ENCODE measurements at places on chromosomes 11 and 22.

DNA sequence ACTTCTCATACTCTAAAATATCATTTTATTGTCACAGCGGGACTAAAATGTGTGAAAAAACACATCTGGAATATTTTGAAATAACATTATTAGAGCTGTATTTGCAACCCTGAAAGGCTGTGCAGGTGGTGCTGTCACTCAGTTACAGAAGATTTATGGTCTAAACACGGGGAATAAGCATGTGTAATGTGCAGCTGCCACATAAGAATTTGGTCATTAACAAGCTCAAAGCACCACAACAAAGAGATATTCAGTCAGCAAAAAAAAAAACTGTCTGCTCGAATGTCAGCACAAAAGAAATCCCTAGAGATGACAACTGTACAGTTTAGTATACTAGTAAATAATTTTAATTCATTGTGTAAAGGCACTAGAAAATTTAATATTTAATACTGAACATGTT lies 31.3 kb downstream of the TMEM123 start:
- DNase-seq, result no peak

GRCh38 chr11:1317432-1317831 lies 8.0 kb upstream of the TOLLIP start:
- DNase-seq, result no peak

DNA sequence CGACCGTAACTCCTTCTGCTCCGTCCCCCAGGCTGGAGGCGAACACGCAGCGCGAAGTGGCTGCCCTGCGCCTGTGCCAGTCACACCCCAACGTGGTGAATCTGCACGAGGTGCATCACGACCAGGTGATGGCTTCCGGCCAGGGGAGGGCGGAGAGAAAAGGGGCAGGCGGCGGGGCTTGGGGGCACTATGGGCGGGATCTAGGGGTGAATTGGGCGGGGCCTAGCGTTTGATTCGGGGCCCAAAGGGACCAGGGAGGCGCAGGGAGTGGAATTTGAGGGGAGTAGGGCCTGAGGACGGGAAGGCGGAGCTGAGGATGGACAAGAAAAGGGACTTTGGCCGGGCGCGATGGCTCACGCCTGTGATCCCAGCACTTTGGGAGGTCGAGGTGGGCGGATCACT lies 9.7 kb downstream of the RPS6KA4 start:
- DNase-seq, result no peak

DNA sequence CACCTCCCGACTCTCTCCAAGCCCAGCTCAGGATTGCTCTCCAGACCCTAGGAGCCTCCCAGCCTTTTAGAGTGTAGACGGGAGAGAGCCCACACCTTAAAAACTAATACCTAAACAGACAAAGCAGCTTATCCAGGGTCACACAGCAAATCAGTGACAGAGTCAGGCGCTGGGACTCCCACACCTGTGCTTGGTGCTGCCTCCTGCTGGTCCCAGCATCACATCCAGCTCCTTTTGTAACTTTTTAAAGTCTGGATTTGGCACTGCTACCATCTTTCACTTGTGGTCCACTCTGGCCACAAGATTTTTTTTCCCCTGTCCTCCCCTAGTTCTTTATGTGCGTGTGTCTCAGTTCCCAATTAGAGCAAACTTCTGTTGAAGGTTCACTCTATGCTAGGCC lies 4.7 kb downstream of the ANO1 start:
- DNase-seq, result no peak

- no peak for DNase-seq
Measured at GRCh38 chr11:119307219-119307618, 9.7 kb downstream of the MCAM start.

DNA sequence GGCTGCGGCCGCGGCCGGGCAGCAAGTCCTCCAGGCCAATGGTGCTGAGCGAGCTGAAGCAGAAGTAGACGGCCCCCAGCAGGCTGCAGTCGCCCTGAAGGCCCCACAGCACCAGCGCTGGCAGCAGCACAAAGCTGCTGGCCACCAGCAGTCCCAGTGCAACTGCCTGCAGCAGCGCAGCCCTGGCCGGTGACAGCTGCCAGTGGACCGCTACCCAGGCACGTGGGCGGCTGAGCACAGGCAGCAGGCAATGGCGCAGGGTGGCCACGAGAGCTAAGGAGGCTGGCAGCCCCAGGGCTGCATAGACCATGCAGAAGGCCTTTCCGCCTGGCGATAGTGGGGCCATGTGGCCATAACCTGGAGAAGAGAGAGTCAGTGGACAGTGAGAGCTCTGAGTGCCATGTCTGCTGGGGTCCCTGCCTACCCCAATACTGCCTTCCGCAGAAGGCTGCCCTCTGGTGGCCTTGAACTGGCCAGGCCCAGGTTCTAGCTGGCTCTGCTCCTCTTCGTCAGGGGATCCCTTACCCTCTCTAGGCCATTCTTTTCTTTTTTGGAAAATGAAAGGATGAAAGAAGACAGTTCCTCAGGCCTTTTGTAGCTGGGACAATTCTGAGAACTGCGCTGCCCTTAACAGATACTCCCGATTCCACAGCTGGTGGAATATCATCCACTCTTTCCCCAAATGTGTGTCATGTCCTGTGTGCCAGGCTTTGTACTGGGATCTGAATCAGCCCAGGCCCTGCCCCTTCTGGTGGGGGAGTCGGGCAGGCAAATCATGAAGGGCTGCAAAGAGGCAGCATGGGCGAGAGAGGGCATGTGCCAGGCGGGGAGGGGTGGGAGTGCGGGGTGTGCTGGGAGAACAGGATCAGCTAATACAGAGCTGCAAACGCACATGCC lies 1.8 kb downstream of the KCNK7 start:
- DNase-seq, result no peak

DNA sequence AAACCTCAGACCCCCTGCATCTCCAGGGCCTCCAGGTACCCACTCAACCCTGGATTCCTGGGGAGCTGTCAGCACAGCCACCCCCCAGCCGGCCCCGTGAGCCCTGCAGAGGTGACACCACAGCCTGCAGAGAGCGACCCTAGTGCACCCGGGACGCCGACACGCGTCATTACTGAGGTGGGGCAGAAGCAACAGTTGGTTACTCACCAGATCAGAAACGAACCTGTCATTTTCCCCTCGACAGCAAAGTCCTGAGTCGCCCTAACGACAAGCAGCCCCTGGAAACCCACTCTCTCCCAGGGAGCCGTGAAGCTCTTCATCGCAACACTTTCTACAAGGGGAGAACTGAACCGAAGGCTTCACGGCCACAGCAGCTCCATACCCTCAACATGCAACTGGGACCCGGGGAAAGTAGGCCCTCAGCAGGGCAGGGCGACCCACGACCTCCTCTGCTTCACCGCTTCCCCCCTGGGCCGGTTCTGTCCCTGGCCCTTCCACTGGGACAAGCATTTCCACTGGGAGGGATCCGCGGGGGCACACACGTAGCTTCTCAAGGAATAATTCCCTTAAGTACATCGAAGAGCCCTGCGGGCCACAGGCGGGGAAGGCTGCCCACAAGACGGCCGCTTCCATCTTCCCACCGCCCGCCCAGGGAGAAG lies 1.6 kb downstream of the BRD1 start:
- no peak for DNase-seq

GRCh38 chr11:94815705-94816344 lies 47.7 kb downstream of the AMOTL1 start:
- DNase-seq, result no peak

DNA sequence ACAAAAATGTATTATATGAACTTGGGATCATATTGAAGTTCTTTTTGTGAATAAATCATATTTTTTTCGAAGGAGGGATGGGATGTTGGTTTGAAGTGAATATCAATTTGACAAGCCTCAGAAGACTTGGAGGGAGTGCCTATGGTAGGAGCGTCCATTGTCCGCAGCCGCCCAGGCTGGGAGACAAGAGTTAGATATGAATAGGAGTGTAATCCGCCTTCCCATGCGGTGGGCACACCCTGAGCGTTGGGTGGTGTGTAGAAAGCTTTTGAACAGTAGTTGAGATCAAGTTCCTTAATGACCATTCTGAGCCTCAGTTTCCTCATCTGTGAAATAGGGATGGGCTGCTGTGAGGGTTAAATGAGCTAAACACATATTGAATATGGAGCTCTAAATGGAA lies 7.0 kb downstream of the CD82 start:
- no peak for DNase-seq

GRCh38 chr11:12696911-12697581 lies 22.8 kb downstream of the TEAD1 start:
- no peak for DNase-seq

GRCh38 chr11:90349731-90350130 lies 126.9 kb upstream of the CHORDC1 start:
- DNase-seq, result no peak

- DNase-seq, result no peak
Measured at GRCh38 chr11:33920838-33921613, 29.1 kb upstream of the LMO2 start.

- DNase-seq, result no peak
Measured at GRCh38 chr11:70246196-70246595, 24.3 kb upstream of the PPFIA1 start.

- DNase-seq, result no peak
Measured at GRCh38 chr11:81756864-81757595, 976.6 kb downstream of the FAM181B start.

DNA sequence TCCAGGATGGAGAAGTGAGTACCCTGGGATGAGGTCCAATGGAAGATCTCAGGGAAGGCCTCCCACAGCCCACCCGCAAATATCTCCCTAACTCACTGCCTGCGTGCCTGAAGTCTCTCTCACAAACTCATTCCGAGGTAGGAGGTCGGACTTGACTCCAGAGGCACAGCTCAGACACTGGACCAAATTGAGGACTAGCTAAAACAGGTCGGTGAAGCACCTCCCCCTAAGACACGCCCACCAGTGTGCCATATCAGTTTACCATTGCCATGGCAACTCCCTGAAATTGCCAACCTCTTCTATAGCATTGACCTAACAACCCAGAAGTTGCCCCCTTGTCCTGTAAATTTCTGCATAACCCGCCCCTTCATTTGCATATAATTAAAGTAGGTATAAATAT lies 17.5 kb downstream of the RPL3 start:
- no peak for DNase-seq

- no peak for DNase-seq
Measured at GRCh38 chr11:77442394-77443053, 31.4 kb downstream of the PAK1 start.

- DNase-seq, result no peak
Measured at GRCh38 chr11:110830344-110830743, 118.1 kb upstream of the ARHGAP20 start.

DNA sequence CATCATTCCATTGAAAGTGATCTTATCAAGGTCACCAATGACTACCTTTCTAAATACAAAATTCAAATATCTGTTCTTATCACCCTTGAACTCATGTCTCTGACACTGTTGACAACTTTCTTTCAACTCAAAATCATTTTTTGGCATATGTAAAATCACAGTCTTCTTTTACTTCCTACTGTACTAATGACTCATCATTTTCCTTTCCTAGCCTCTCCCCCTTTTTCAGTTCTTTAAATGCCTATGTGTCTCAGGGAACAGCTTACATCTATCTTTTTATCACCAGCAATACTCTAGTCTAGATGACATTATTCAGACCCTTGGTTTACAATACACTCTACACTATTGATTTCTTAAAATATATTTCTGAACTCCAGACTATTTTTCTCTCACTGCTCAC lies 2220.7 kb upstream of the RAG2 start:
- no peak for DNase-seq

DNA sequence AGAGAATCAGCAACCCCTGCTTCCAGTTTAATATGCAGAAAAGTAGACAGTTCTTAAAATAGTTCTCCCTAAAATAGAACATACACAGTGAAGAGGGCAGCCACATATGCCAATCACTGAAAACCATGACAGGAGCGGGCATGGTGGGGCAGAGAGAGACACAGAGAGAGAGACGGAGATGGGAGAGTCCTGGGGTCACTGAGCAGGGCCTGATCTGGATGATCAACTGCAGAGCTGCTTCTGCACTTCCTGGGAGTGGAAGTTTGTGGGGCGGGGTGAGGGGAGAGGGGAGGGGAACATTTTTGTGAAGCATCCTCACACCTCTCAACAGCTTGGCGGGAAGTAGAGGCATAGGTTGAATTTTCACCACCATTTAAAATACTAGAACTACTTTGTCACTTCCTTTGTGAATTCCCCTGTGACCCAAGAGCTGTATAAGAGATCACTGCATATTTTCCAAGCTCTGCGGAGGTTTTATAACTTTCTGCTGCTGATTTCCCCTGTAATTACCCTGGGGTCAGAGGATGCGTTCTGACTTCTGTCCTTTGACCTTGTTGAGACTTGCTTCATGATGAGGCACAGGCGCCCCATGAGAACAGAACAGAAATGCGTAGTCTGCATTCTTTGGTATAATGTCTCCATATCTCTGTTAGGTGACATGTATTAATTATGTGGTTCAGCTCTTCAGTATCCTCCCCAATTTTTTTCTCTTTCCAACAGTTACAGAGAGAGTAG lies 419.4 kb downstream of the BRD1 start:
- DNase-seq, result no peak

DNA sequence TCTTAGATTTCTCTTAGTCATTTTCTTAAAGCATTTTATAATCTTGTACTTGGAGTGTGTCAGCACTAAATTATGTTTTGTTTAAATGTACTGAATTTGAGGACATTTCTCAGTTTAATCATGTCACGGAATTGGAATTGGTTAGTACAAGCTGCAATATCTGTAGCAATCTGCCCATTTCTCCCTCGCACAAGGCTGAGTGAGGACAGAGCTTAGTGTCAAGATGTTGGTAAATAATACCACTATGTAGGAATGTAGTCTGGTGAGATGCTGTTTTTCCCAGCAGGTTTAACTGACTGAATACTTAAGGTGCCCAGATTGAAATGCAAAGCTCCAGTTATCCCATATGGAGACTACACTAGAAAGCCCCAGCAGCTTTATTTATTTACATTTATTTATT lies 30.6 kb downstream of the SREBF2 start:
- no peak for DNase-seq

GRCh38 chr22:40472051-40472450 lies 101.7 kb downstream of the SGSM3 start:
- no peak for DNase-seq

- no peak for DNase-seq
Measured at GRCh38 chr11:2265854-2266585, 4.4 kb downstream of the ASCL2 start.

DNA sequence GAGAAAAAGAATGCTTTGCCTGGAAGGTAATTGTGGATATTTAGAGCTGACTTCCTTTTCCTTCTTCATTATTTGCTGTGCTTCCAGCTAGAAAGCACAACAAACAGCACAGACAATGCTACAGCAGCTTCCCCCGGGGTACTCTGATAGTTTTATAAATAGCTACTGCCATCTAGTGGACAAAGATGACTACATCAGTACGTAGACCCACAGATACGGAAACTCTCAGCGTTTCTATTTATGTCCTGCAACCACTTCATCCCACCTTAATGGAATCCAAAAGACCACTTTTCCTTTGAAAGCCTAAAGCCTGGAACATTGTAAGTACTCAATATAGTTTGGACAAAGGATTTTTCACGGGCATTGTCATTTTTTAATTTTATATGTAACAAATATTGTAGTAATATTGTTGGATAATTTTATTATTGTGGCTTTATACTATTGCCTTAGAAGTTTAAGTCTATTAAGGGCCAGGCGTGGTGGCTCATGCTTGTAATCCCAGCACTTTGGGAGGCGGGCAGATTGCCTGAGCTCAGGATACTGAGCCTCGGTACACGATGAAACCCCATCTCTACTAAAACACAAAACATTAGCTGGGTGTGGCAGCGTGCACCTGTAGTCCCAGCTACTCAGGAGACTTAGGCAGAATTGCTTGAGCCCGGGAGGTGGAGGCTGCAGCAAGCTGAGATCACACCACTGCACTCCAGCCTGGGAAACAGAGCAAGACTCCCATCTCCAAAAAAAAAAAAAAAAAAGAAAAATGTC lies 7.5 kb downstream of the HSPA8 start:
- peak; percentile 70 for DNase-seq

- no peak for DNase-seq
Measured at GRCh38 chr11:72088076-72088808, 7.6 kb downstream of the LRRC51 start.

GRCh38 chr11:105693075-105693759 lies 83.3 kb downstream of the GRIA4 start:
- DNase-seq, result no peak

Data from renal cortex interstitium (tissue), 15 donors.